Dermis blood vessel endothelial cell (primary cell): ENCODE measurements at places on chromosomes 3 and 15.

DNA sequence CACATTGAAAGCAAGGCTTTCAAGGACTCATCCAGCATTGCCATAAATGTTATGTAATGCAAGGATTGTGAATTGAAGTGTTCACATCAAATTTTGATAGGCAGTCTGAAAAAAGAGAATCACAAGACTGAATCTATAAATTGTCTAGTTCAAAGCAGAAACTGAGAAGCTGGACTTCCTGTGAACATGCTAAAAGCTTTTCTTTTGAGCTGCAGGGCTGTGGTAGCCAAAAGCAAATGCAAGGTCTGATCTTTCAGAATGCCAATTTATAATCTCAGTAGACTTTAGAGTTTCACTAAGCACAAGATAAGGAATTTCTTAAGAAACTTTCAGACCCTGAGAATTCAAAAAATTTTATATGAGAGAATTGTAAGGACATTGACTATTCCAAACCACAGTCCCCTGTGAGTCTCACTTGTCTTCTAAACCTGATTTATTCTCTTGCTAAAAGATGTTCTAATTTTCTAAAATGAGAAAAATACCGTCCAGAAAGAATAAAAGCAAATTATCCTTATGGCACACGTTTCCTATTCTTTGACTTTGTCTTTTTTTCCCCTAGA lies 1700.3 kb downstream of the OTOL1 start:
- DNase-seq = no peak

DNA sequence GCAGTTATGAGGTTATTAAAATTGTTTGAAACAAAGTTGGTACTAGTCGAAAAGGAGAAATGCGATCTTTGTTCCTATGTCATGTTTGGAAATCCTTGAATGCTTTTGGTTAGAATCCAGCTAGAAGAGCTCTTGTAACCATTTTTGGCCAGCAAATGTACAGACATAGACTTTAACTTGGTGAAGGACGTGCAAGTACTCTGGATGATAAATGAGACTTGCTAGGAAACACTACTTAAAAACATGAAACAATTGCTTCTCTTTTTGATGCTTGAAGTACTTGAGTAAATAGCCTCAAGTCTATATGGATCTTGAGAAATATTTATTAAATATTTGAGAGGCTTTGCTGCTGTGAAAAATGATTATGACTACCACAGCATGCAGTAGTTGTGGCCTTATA lies 95.8 kb downstream of the CADM2 start:
- no peak for DNase-seq

GRCh38 chr3:183975981-183976662 lies 41.6 kb downstream of the ABCC5 start:
- DNase-seq = no peak

- DNase-seq = peak; percentile 14
Observed at GRCh38 chr15:98954411-98954810, 53.2 kb downstream of the PGPEP1L start.

DNA sequence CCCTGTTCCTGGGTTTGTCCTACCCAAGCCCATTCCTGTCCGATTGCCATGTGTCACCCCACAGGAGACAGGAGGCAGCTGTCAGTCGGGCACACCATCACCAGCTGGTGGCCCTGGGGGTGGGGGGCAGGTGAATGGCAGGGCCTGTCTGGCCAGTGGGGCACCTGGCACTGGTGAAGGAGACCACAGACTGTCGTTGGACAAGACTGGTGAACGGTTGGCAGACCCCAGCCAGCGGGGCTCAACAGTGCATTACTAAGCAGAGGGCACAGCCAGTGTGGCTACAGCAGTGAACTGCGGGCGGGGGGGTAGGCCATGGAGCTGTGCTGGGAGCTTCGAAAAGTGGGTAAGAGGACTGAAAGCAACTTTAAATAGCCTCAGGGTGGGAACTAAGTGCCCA lies 2.1 kb downstream of the SEMA7A start:
- no peak for DNase-seq

DNA sequence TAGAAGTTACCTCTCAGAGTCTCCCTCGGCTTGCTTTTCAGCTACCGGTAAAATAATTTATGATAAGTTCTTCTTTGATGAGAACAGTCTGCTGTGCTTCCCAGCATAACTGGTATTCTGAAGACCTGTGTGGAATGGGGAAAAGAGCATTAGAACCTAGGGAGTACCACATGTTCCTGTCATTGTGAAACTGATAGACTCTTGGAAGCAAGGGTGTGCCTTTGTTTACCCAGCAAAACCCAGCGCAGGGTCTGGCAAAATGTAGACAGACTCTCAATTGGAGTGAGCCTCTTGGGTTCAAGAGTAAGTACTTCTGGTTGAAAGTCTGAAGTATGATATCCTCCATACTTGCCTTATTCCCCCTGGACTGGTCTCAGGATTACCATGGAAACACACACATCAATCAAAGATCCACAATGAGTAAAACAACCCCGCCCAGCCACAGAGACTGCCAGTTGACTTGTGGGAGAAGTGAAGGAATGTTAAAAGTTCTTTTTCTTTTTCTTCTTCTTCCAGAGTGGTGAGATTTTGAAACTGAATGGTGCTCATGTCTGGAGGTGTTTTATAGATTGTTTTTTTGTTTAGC lies 652.4 kb upstream of the NAALADL2 start:
- no peak for DNase-seq
